ENCODE measurements at places on chromosomes 3 and 15.

DNA sequence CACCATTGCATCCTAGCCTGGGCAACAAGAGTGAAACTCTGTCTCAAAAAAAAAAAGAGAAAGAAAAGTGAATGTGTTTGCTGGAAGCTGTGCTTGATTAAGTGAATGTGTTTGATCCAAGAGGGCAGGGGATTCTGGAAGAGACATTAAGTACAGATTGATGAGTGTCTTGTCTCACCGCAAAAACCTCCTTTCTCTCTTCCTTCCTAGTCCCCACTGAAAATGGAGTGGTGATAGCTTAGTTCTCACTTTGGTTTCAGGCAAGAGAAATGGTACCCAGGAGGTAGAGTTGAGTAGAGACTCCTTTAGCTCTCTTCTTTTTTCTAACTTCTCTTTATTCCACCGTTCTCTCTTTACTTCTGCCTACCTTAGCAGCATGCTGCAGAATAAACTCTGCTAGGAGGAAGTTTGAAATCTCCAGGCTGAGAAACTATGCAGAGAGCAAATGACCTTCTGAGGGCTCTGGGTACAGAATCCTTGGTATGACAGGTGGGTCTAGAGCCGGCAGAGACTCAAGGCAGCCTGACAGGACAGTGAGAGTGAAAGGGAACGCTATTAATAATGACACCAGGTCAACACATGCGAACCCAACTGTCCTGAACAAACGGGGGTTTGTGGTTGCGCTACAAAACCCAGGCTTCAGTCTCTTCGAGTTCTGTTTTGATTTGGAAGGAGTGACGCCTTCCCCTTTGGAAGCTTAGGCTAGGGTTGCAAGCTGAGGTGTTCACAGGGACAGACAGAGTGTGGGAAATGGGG is 74.9 kb downstream of the SMAD3 start:
- DNase-seq: no peak

GRCh38 chr3:331881-332280 is 135.3 kb downstream of the CHL1 start:
- DNase-seq: no peak

DNA sequence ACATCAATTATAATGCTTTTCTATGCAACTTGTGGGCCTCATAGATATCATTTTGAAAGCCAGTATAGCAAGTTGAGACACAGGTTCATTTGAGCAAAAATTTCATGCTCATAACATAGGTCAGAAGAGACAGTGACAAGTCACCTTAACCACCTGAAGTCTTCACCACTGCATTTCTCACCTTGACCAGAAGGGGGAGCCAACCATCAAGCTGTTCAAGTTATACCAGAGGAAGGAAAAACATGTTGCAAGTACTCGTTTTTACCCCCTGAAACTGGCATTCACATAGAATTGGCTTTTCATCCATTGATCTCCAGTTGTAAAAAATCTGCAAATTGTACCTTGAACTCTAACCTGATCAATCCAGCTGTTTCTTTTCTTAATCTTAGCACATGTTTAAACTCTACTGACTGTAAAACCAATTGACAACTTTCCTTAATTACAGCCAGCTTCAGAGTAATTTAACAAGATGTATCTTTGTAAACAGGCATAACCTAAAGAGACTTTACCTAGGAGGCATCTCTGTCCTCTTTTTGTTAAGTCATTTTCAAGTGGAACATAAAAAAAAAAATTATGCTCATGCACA is 1.4 kb downstream of the LMOD3 start:
- DNase-seq: peak; percentile 80

DNA sequence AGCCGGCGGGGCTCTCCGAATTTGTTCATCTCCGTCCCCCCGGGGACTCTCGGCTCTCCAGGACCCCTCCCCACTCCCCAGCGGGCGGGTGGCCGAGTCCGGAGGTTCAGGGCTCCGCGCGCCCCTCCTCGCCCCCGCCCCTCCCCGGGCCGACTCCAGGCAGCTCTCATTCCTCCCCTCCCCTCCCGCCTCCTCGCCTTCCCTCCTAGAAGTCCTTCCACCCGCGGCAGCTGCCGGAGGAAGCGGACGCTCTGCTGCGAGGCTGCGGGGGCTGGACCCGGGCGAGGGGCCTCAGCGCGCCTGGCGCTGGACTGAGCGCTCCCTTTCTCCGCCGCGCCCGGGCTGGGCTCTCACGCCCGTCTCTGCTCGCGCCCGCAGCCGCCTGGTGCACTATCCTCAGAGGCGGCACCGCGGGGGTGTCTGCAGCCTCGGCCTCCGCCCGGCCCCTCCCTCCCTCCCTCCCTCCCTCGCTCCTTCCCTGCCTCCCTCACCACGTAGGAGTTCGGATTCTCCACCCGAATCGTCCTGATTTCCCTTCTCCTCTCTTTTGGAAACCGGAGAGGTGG is at the start of gene ROBO2:
TSS of gene ROBO2 (plus strand) at position 494 of the 566 bp plus-strand sequence. CDS start 687 bp downstream, outside the sequence.
- no peak for DNase-seq

DNA sequence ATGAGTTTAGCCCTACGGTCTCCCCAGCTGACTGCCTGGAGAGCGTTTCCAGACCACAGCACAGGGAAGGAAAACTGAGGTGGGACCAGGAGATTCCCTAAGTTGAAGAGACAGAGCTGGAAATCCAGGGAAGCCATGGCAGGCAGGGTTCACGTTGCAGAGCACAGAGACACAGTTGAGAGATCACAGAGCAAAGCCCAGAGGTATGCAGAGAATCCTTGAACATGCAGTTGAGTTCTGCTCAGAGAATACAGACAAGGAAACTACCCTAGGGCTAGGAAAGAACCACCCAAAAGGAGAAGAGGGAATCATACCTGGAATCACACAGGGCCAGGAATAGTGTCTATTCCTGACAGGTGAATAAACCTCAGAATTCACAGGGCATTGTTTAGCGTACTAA is 14.3 kb downstream of the SLC28A1 start:
- no peak for DNase-seq

DNA sequence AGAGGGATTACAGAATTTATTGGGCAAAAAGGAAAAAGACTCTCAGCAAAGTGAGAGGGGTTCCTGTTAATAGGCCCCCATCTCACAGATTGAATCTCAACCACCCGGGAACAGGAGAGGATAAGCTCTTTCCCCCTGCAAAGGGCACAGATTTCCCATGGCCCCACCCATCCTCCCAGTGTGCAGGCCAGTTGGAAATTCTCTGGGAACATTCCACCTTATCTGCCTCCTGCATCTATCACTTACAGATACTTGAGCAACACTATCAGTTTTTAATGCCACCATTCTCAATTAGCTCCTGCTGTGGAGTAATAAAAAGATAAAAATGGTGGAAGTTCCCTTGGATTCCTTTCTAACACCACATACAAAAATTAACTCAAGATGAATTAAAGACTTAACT is 350.0 kb upstream of the BCHE start:
- no peak for DNase-seq

- DNase-seq: no peak
These were observed 92.4 kb upstream of the DAZL start for GRCh38 chr3:16697443-16698147.

- DNase-seq: no peak
These were observed 9.0 kb upstream of the GNB4 start for GRCh38 chr3:179460260-179460659.

DNA sequence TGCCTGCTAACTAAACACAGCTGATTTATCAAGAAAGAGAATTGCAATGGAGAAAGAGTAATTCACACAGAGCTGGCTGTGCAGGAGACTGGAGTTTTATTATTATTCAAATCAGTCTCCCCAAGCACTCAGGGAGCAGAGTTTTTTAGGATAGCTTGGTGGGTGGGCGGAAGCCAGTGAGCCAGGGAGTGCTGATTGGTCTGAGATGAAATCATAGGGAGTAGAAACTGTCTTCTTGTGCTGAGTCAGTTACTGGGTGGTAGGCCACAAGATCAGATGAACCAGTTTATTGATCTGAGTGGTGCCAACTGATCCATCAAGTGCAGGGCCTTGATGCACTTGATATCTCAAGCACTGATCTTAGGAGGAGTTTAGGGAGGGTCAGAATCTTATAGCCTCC is 891.9 kb upstream of the CADM2 start:
- no peak for DNase-seq

All from stimulated activated CD8-positive, alpha-beta memory T cell treated with anti-CD3 and anti-CD28 coated beads, Interleukin-4, amount 100 ng/mL, for 4 hours (primary cell).